ENCODE measurements at places on chromosomes 3 and 15.

DNA sequence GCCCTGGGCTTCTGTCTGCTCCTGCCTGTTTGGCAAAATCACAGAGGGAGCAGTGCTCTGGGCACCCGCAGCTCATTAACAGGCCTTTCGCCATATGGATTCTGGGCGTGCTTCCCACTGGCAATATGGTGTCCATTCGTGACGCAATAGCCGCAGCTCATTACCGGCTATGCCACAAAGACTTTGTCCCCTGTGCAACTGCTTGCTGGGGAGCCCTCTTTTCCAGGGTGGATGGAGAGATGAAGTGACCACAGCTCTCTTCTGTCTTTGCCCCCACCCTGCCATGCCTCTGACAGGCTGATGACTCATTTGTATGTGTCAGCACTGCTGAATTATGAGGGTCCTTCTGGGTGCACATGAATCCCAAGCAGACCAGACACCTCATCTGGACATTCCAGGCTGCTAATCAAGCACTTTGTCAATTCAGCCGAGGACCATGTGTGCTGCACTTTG is 214.3 kb upstream of the FEZF2 start:
- DNase-seq, result no peak

GRCh38 chr15:40050788-40051470 is 11.9 kb upstream of the SRP14 start:
- DNase-seq, result no peak

- DNase-seq, result no peak
Measured at GRCh38 chr3:156516284-156516683, 38.6 kb downstream of the SSR3 start.

DNA sequence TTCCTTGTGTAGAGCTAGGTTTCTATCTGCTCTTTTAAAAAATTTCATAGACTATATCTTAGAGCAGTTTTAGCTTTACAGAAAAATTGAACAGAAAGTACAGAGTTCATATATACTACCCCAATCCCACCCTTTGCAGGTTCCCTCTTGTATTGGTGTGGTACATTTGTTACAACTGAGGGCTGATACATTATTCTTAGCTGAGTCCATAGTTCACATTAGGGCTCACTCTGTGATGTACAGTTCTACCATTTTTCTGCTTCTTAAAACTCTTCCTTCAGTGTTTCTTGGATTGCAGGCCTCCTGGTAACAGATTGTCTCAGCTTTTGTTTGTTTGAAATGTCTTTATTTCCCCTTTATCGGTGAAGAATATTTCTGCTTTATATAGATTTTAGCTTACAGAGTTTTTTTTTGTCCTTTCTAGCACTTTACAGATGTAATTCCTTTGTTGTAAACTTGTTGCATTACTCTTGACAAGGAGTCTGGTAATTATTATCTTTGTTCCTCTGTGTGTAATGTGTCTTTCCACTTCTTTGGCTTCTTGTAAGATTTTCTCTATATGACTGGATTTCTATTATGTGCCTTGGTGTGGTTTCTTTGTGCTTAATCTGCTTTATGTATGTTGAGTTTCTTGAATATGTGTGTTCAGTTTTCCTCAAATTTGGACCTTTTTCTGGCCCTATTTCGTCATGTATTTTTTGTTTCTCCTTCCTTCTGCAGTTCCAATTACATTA is 25.3 kb downstream of the MEF2A start:
- DNase-seq, result no peak

DNA sequence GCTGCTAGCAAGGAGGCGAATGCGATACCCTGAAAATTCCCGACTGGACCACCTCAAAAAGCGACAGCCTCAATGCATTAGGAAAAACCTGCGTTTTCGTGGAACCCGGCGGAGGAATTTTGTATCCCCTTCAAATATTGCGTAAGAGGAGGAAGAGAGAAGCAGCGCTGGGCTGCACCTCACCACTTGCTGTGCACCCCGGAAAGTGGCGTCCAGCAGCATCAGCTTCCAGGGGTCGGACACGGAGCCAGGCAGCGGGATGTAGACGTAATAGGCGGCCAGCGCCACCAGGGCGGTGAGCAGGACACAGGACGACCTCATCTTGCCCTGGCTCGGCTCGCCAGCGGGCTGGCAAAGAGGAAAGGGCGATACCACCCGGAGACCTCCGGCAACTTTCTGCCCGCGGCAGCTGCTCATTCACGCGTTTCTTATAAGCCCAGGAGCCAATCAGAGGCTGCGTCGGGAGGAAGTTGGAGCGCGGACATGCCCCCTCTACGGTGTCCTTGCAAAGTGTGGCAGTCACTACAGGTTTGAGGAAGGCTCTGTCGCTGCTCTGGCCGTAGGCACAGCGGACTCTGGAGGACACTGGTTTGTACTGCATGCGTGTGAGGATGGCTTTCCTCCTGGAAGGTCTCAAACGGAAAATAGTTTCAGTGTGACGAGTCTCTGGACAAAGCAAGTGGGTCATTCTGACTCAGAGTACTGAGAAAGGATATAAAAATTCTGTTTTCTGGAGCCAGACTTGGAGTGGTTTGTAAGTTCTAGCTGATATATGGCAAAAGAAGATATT is at the start of gene NCEH1:
Gene NCEH1, minus strand, starts transcription at position 404 of the 790 bp plus-strand sequence. Its CDS starts 83 bp downstream, at position 321.
- peak; percentile 81 for DNase-seq

- no peak for DNase-seq
Measured at GRCh38 chr3:133277813-133278212, 122.0 kb upstream of the BFSP2 start.

Data from CD4-positive, alpha-beta T cell treated with Interleukin-4 for 4 hours (primary cell).